ENCODE measurements at places on chromosomes 5 and 9.

DNA sequence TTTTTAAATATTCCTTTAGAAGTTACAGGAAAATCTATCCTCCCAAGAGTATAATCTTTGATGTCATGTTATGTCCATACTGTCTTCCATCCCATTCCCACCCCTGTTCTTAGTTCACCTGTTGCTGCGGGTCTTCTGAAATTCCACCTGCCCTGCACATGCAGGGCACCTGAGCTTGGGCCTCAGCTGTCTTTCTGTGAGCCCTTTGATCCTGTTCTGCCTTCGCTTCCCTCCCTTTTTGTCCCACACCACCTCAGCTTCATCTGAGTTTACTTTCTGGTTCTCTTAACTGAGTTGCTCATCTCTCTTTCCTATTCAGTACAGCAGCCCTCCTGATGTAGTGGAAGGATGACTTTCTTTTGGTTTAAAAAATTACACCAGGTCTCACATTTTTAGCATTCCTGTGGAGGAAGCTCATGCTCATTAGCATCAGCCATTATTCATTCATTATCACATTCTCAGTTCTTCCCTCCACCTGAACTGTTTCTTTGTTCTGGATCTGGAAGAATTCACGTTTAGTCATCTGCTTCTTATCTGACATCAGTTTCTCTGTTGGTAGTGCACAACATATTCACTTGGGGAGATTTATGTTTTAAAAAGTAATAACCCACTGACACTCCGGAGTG is 211.0 kb downstream of the ADCY2 start:
- DNase-seq, result no peak

DNA sequence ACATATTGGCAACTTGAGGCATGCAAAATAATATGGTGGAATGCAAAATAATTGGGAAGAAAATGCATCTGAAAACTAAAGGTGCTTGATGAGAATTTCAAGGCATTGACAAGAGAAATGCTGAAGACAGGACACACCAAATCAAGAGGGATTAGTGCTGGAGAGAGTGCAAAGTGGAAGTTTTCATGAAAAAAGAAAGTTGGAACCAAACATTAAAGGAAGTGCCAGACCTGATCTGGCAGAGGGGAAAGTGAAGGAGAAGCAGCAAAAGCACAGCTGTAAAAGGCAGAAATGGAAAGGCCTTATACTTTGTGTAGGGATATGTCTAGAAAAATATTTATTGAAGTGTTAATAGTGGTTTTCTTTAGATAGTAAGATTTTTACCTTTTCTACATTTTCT is 35.3 kb upstream of the FYB1 start:
- DNase-seq, result no peak

DNA sequence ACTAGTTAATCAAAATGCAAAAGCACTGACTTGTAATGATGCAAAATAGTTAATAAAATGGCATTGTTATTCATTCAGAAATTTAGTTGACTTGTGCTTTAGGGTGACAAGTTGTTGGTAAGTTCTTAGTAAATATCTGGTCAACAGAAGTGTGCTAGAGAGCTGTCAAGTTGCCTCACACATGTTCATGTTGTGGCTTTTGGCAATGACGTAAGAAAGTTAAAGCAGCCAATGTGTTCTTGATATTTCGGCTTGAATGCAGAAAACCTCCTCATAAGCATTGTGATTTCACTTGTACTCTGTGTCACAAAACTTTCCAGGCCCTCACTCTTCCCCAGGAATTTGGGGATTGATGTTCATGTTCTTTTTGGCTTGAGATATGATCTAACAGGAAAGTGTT is 626.7 kb downstream of the PRR16 start:
- no peak for DNase-seq

- no peak for DNase-seq
Observed at GRCh38 chr9:96457266-96457665, 7.3 kb downstream of the HABP4 start.

DNA sequence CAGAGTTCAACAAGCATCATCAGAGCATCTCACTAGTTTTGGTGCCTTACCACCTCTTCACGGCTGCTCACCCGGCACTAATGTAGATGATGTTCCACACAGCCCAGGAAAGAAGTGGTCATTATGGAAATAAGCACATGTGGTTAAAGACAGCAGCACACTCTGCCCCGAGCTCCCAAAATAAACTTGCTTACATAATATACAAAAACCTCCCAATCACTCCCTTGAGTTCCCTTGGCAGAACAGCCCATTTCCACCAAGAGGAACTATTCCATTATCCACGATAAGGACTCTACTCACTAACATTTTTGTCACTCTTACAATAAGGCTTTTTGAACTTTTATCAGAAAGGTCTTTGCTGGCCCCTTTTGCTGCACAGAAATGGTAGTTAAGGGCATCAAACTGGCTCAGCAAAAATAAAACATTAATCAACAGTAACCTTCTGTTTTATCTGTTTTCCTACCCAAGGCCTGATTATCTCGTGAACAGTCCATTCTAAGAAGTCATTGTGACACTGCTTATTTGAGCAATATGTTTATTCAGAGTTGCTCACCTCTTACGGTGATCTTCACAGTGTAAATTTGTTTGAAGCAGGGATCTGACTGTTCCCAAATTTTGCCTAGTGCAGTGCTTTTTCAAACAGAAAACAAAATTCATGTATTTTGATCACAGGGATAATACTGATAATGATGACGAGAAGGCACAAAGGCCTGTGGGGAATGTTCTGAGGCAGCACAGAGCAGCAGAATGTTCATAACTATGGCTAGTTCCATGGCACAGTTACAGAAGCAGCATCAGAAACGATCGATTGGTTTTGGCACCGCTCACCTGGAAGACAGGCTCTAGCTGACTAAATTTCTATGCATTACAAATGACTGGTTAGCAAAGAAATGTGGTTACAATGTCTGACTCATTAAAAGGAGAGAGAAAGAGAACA is 399.8 kb upstream of the PIK3R1 start:
- DNase-seq, result no peak

GRCh38 chr5:109762821-109763220 is 73.1 kb downstream of the MAN2A1 start:
- DNase-seq, result no peak

DNA sequence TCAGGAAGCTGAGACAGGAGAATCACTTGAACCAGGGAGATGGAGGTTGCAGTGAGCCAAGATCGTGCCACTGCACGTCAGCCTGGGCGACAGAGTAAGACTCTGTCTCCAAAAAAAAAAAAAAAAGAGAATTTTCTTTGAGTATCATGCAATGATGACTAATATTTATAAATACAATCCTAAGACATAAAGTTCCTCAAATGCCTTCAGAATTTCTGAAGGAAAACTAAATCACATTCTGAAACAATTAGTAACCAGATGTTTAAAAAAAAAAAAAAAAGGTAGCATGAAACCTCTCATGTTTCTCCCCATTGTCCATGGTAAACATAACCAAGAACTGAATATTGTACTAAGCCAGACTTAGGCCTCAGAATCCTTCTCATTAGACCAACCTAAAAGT is 23.1 kb downstream of the MLLT3 start:
- DNase-seq, result no peak

DNA sequence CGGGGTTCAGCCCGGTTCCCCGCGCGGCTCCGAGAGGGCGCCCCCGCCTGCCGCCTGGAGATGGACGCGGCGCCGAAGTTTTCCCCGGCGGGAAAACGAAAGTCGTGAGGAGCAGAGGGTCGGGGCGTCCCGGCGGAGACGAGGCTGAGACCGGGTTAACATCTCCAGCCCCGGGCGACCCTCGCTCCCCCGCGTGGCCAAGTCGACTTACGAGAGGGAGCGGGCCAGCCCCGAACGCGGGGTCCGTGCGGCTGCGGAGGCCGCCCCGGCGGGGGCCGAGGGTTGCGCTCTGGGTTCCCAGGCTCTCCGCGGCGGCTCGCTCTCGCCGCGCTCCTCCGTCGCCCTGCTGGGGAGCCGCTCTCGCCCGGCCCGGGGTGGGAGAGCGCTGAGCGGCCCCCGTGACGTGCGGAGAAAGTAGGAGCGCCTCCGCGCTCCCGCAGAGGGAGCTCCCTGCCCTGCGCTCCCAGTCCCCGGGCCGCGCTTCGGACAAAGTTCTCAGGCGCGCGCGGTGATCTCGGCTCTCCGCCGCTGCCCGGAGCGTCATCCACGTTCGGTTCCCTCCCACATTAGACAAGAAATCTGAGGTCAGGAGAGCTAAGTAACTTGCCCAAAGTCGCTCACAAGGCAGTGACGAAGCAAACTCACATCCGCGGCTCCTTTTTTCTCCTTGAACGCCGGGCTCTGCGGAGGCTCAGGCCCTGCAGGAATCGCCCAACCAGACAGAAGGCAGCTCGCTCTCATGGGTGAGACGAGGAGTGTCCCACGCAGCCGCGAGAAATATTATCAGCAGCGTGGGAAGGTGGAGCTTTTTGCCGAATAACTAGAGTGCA is 1.2 kb upstream of the GCNT4 start:
- peak; percentile 64 for DNase-seq

- no peak for DNase-seq
Observed at GRCh38 chr5:149827086-149827485, 97.0 kb downstream of the PPARGC1B start.

GRCh38 chr5:40378396-40379177 is 301.1 kb upstream of the PTGER4 start:
- DNase-seq, result no peak

GRCh38 chr5:43389679-43390329 is 22.4 kb downstream of the CCL28 start:
- DNase-seq, result peak; percentile 33

DNA sequence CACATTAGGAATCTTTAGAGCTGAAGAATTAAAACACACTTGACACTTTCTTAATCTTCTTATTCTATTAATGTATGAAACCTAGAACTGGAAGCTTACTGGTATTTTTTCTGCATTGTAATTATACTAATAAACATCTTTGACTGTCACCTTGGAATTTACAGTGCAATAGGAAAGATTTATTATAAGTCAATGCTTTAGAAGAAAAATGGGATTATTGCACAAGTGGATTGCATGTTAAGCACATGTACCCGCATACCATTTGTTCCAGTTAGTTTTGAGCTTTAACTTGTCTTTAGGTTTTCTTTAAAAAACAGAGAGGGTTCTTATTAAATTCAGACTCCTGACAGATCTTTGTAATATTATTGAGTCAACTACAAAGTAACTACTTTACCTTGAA is 278.5 kb downstream of the CCDC171 start:
- DNase-seq, result no peak

DNA sequence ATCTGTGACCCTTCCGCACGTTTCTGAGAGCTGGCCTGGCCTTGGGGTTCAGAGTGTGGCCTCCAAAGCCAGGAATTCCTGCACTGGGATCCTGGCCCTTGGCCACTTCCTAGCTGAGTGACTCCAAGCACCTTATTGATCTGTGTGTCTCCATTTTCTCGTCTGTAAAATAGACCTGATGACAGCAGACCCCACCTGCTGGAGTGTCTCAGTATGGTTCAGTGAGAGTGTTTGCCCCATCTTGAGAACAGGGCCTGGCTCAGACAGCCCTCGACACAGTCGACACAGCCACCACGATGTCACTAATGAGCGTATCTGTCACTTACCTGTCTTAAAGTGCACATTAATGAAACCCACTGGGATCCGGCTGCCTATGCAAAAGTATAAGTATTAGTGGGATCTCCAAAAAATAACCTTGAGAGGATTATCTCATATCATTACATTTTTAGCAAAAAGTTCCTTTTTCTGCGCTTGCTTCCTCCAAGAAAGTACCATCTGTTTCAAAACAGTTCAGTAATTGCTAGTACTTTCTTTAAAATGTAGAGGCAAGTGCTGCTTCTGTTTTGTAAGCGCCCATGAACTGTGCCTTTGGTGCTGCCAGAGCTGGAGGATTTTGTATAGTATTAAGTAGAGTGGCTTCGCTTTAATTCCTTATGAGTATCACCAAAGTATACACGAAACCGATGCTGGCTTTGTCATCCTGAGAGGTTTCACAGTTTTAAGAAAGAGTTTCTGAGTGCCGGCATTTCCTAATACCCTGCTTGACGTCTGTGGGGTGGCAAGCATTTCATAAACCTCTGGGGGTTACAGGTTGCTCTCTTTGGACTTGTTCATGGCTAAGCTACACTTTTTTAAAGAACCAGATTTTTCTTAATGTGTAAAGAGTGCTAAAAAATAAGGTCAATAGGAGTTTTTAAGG is 31.7 kb downstream of the UBE2QL1 start:
- no peak for DNase-seq

- DNase-seq, result peak; percentile 20
Observed at GRCh38 chr5:80837679-80838078, 122.5 kb upstream of the RASGRF2 start.

DNA sequence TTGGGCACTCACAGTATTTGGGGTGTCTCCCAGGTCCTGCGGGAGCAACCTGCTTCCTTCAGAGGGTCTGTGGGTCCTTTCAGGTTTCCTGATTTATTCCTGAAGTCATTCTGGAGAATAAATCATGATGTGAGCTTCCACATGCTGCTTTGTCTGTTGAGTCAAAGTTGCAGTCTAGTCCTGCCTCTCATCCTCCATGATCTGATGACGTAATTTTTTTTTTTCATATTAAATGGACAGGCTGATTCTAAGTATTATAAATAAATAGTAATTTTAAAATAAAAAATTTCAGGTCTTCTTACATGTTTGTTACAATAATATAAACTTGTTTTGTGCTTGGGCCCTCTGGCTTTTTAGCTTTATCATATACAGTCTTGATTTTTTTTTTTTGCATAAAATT is 26.3 kb upstream of the RIOK2 start:
- no peak for DNase-seq

DNA sequence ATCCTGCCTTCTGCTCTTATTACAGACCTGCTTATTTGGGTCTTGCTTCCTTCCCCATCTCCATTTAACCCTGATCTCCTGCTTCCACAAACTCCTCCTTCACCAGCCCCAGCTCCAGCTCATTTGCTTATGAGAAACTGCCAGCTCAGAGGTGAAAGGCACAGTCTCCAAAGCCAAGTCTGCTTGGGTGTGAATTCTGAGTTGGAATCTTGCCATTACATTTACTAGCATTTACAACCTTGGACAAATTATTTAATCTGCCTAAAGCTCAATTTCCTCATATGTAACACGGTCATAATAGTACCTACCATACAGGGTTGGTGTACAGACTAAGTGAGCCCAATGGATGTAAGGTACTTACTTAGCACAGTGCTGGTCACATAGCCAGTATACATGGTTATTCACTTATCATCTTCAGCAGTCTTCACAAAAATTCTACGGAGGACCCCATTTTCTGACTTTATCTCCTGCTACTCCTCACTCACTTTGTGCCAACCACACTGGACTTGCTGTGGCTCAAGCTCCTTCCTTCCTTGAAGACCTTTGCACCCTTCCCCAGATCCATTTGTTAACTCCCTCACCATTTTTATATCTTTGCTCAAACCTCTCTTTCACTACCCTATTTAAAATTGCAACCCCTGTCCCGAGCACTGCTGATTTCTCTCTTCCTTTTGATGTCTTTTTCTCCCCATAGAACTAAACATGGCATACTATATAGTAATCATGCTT is 86.2 kb downstream of the DOCK2 start:
- no peak for DNase-seq

GRCh38 chr9:89742660-89743059 is 137.8 kb downstream of the GADD45G start:
- DNase-seq, result no peak
